ENCODE measurements at places on chromosomes 3 and 15.

- no peak for DNase-seq
Observed at GRCh38 chr3:149895339-149895738, 75.4 kb downstream of the PFN2 start.

DNA sequence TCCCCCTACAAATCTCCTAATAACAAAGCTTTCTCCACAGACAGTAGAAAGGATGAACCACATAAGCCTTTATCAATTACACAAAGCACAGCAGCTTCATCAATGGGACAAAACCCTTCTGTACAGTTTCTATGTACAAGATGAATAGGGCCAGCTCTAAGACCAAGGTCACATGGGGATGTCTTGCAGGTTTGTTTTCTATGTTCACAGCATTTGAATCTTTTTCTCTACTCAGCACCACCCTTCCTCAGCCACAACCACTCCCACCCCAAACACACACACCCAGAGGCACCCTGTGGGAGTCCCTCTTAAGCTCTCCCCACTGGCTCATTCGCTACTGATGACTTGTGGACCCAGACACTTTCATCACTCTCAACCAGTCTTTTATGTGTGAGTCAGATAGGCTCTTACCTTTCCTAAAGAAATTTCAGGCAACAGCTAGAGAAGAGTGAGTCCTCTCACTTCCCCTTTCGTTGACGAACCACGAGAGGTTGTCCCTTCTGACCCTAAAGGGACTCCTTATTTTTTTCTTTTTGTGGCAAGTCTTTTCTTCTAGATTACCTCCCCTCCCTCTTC lies 57.9 kb downstream of the ARHGAP31 start:
- DNase-seq = no peak

- DNase-seq = no peak
Observed at GRCh38 chr3:196636369-196637349, 2.8 kb upstream of the NRROS start.

DNA sequence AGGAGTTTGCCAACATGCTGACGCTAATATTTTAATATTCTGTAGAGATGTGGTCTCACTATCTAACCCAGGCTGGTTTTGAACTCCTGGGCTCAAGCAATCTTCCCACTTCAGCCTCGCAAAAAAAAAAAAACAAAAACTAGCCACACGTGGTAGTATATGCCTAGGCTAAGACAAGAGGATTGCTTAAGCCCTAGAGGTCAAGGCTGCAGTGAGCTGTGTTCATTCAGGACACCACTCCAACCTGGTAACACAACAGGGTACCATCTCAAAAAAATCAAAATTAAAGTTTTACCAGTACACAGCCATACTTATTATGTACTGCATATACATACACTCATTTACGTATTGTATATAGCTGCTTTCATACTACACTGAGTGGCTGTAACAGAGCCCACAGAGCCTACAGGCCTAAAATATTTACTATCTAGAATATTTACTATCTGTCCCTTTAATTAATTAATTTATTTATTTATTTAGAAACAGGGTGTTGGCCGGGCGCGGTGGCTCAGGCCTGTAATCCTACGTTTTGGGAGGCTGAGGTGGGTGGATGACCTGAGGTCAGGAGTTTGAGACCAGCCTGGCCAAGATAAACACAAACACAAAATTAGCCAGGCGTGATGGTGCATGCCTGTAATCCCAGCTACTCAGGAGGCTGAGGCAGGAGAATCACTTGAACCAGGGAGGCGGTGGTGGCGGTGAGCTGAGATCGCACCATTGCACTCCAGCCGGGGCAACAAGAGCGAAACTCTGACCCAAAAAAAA lies 23.2 kb downstream of the SMARCC1 start:
- DNase-seq = no peak

DNA sequence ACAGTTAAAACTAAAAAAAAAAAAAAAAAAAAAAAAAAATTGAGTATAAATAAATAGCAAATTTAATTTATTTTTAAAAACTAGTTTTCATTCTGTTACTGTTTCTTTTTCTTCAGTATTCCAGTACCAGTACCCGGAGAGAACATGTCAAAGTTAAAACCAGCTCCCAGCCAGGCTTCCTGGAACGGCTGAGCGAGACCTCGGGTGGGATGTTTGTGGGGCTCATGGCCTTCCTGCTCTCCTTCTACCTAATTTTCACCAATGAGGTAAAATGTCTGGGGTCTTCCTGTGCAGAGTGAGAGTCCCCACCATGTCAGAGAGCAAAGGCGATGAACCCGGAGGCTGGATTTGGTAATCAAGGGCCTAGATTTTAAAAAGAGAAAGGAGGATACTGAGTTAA lies 4.4 kb downstream of the TMEM43 start:
- DNase-seq = no peak

DNA sequence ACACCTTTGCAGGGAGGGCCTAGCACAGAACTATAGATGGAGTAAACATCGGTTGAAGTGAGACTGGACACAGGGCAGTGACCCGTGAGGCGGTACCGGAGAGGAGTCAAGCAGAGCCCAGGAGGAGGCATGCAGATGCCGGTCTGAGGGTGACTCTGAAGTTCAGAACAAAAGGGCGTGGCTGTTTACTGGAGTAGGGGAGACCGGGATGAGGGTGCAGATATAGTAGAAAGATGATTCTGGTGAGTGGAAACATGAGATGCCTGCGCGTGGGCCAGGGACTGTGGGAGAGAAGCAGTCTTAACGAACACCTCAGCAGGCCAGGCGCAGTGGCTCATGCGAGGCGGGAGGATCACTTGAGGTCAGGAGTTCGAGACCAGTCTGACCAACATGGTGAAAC lies 113.1 kb downstream of the NSMCE3 start:
- DNase-seq = no peak

- DNase-seq = no peak
Observed at GRCh38 chr15:78564743-78565096, 600 bp upstream of the CHRNA5 start.

- DNase-seq = no peak
Observed at GRCh38 chr3:32438596-32439344, 47.1 kb downstream of the CMTM7 start.

DNA sequence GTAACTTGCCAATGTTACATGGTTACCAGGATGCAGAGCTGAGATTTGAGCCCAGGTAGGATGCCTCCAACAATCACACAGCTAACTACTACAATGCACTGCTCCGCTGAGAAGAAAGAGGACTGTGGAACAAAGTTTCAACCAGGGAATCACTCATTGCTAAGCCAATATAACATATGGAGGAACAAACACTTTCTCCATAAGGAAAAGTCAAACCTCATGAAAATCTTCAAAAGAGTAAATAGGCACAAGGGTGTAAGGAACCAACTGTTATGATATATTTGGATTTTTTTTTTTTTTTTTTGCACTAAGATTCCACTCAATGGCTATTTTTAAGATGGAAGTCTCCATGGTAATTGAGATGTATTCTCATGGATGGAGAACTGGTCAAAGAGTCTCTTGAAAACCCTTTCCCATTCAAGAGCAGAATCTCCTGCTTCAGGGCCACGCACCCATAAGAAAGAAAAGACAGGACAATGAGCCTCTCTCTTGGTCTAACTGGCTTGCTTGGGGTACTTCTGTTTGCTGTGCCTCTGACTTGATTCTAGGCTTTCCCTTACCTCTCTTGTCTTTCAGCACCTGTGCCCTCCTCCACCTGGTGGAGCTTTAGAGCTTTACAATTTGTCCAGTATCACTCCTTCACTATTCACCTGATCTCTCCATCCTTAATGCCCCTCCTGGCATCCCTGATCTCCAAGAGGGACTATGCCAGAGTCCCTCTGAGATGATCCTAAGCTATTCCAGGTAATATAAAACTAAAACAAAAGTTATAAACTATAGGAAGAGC lies 252.8 kb downstream of the NTRK3 start:
- no peak for DNase-seq

DNA sequence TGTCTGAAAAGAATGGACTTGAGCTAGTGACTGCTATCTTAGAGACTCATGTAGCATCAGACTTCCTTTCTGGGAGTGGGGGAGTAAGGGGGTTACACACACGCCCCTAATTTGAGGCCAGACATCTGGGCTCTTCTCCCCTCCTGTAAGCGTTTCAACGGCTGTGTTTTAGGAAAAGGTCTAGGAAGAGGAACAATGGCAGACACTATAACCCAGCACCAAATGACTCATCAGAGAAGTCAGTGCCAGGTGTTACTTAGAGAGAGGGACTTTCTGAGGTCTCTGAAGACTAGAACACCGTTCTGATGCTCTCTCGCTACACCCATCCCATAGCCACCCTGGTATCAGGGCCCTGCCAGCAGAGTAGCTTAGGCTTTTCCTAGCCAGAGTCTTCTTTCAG lies 65.5 kb downstream of the SSUH2 start:
- DNase-seq = peak; percentile 59

All from urothelium cell line (cell line).